Gastrocnemius medialis (tissue), 4 donors: ENCODE measurements at places on chromosomes 5 and 9. TPM values are rescaled to one million over a fixed set of nuclear protein-coding genes. Genes with fewer than 3 reads are reported as not detected.
A peak's percentile ranks its signal among the peaks of the same experiment; 100 is the strongest.

IFNB1 gene
- total RNA-seq: not detected

GRCh38 chr5:122880749-122881148 lies 35.3 kb downstream of the SNX24 start:
- H3K27ac ChIP-seq: no peak overlapping the region
- no peaks in the 10 kb centered on the region for H3K27me3 ChIP-seq
- H3K36me3 ChIP-seq: no peaks in the 10 kb centered on the region

- H3K27ac ChIP-seq: no peak overlapping the region
- H3K4me1 ChIP-seq: no peaks in the 10 kb centered on the region
- DNase-seq: no peak
- no peaks in the 10 kb centered on the region for H3K36me3 ChIP-seq
Measured at GRCh38 chr5:129804705-129805104, 56.8 kb downstream of the MINAR2 start.

DNA sequence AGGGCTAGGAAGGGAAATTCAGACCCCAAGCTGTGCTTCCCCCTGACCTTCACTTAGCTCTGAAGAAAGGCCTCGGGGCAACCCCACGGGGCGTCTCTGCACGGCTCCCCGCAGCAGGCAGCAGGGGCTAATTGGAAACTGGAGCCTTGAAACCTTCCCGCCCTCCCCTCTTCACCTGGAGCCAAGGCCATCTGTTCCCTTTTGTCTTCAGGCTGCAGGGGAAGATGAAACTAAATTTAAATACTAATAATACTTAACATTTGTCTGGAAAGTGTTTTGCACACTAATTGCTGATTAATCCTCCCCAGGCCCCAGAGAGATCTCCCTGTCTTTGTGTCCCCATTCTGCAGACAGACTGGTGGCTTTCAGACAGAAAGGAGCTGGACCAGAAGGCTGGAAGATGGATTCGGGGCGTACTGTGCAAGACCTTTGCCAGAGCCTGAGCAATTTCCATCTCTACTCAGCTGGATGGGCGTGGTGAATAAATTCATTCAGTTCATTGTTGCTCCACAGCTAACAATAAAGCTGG lies 34.1 kb upstream of the CPLX2 start:
- no peaks in the 10 kb centered on the region for H3K4me1 ChIP-seq
- no peak overlapping the region for H3K4me3 ChIP-seq

RGS7BP gene
- total RNA-seq: 0.78 TPM

- no peaks in the 10 kb centered on the region for H3K27me3 ChIP-seq
- DNase-seq: no peak
- H3K27ac ChIP-seq: no peak overlapping the region
- no peaks in the 10 kb centered on the region for H3K4me1 ChIP-seq
- H3K4me3 ChIP-seq: no peak overlapping the region
Measured at GRCh38 chr9:116209414-116210116, 56.0 kb downstream of the PAPPA start.

- H3K4me1 ChIP-seq: no peaks in the 10 kb centered on the region
- no peak overlapping the region for H3K27ac ChIP-seq
- H3K27me3 ChIP-seq: no peaks in the 10 kb centered on the region
- no peaks in the 10 kb centered on the region for H3K36me3 ChIP-seq
Measured at GRCh38 chr5:39547553-39548154, 122.9 kb upstream of the DAB2 start.

- no peak for DNase-seq
- H3K36me3 ChIP-seq: no peaks in the 10 kb centered on the region
- no peaks in the 10 kb centered on the region for H3K27me3 ChIP-seq
- no peak overlapping the region for H3K4me3 ChIP-seq
Measured at GRCh38 chr9:84862810-84863287, 193.3 kb downstream of the NTRK2 start.

SLC46A2 gene
- total RNA-seq: not detected

- H3K27ac ChIP-seq: no peak overlapping the region
- H3K27me3 ChIP-seq: no peaks in the 10 kb centered on the region
- no peaks in the 10 kb centered on the region for H3K4me1 ChIP-seq
- H3K4me3 ChIP-seq: no peak overlapping the region
Measured at GRCh38 chr5:135076801-135077200, 42.8 kb upstream of the PITX1 start.

- H3K4me3 ChIP-seq: no peak overlapping the region
- H3K27ac ChIP-seq: no peak overlapping the region
- H3K36me3 ChIP-seq: no peaks in the 10 kb centered on the region
- no peaks in the 10 kb centered on the region for H3K27me3 ChIP-seq
- DNase-seq: no peak
Measured at GRCh38 chr9:113989714-113990569, 88.2 kb downstream of the AMBP start.

DNA sequence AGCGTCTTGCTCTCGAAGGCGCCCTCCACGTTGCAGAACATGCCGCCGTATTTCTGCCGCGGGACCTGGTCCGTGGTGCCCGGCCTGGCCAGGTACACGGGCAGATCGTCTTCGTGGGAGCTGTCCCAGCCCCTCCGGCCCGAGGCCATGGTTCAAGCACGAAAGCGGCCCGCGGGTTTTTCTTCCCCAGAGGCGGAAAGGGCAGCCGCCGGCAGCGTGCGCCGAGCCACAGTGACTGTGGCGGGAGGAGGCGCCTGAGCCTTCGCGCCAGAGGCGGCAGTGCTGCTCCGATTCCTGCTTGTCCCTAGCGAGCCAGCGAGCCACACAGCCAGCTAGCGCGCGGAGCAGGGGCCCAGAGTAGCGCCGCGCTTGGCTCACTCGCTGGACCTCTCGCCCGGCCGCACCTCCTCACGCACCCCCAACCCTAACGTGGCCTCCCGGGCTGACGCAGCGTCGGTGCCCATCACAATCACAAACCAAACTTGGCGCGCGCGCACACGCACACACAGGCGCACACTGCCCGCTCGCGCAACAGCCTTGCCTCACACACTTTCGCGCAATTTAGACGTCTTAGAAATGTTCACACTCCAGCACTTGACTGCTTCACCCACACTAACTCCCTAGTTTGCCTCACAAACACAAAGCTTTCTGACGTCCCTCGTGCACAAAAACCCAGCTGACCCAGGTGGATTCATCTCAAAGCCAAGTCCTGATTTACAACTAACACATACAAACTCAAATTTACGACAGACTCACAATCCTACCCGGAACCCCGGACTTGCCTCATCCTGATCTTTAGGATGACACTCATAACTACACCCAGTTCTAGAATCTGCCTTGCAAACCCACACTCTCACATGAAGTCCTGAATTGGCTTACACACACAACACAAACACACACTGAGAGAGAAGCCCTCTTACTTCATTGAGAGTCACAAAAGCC lies at the start of gene DPYSL3:
Gene DPYSL3, minus strand, starts transcription at position 359 of the 942 bp plus-strand sequence. Its CDS starts 210 bp downstream, at position 149.
- peak within 1 kb of the TSS; percentile 79 for H3K4me3 ChIP-seq
- H3K27me3 ChIP-seq: no peaks in the 10 kb centered on the region
- H3K27ac ChIP-seq: peak within 1 kb of the TSS; percentile 57
- DNase-seq: peak; percentile 29
- no peaks in the 10 kb centered on the region for H3K4me1 ChIP-seq

MCTP1 gene
- 5.4 TPM for total RNA-seq

GRCh38 chr5:97554977-97555643 lies 372.1 kb upstream of the RIOK2 start:
- DNase-seq: no peak
- no peak overlapping the region for H3K27ac ChIP-seq
- no peaks in the 10 kb centered on the region for H3K36me3 ChIP-seq
- H3K4me3 ChIP-seq: no peak overlapping the region
- no peaks in the 10 kb centered on the region for H3K4me1 ChIP-seq
- H3K27me3 ChIP-seq: no peaks in the 10 kb centered on the region

DNA sequence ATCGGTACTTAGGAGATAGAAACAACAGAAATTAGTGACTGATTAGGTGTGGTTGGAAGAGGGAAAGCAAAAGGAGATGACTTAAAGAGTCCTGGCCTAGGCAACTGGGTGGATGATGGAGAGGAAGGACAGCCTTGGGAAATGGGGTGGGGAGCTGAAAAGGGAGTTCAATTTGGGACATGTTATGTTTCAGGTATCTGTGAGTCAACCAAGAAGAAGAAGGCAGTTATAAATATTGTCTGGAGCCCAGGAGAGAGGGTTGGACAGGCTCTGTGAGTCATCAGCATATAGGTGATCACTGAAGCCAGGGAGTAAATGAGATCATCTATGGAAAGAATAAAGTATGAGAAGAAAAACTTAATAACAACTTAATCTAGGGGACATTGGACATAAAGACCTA lies 357.7 kb downstream of the NPR3 start:
- H3K27ac ChIP-seq: no peak overlapping the region
- H3K4me1 ChIP-seq: no peaks in the 10 kb centered on the region
- H3K27me3 ChIP-seq: no peaks in the 10 kb centered on the region
- H3K4me3 ChIP-seq: no peak overlapping the region
- no peaks in the 10 kb centered on the region for H3K36me3 ChIP-seq
- no peak for DNase-seq

DNA sequence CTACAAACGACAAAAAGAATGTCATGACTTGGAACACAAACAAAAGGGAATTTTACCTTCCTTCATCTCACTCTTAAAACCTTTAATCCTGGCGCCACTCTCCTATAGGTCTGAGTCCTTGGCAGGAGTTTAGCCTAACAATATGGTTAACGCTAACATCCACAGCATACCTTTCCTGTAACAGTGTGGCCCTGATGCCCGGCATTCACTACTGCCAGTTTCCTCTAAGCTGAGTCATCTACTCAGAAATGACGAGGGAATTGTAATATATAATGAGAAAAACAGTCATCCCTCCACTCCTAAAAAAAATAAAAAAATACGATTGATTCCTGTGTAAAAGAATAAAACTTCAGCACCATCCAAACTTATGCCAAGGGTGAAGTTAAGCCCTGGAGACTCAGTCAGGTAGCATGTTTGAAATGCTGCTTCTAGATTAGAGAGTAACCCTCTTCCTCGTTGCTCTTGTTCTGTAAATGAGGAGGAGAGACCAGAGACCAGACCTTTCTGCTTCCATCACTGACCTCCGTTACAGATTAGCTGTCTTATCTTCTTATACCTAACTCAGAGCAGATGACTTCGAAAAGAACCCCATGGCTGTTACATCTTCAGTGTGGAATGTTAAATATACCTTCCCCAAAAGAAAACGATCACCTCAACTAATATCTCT lies 37.4 kb downstream of the CCDC125 start:
- no peak overlapping the region for H3K27ac ChIP-seq
- no peaks in the 10 kb centered on the region for H3K4me1 ChIP-seq
- H3K27me3 ChIP-seq: no peaks in the 10 kb centered on the region
- H3K36me3 ChIP-seq: no peaks in the 10 kb centered on the region

PRR7 gene
- 0.63 TPM for total RNA-seq

DNA sequence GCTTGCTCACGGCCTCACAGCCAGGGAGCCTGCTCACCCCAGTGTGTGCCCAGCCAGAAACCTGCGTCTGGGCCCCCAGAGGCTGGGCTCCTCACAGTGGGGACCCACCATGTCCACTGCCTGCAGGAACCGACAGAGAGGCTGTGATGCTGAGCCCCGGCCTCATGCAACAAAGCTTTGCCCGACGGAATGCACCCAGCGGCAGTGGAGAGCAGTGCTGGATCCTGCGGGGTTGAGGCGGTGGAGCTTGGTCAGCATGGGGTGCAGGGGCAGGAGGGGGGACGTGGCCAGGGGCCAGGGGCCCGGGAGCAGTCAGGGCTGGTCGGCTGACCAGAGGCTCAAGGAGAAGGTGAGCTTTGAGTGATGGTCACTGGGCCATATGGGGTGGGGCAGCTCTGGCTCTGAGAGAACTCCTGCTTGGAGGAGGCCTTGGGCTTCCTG lies 7.7 kb upstream of the CEP72 start:
- H3K4me1 ChIP-seq: no peaks in the 10 kb centered on the region
- no peak for DNase-seq
- no peaks in the 10 kb centered on the region for H3K36me3 ChIP-seq
- H3K4me3 ChIP-seq: no peak overlapping the region

GRCh38 chr5:38871790-38872551 lies 26.2 kb downstream of the OSMR start:
- H3K4me1 ChIP-seq: no peaks in the 10 kb centered on the region
- H3K36me3 ChIP-seq: no peaks in the 10 kb centered on the region
- H3K4me3 ChIP-seq: no peak overlapping the region

BRINP1 gene
- not detected for total RNA-seq

FAM153A gene
- total RNA-seq: 0.61 TPM

- no peak for DNase-seq
- peak overlapping the region; percentile 59 for H3K4me3 ChIP-seq
- H3K36me3 ChIP-seq: no peaks in the 10 kb centered on the region
- H3K27ac ChIP-seq: peak overlapping the region; percentile 66
- H3K27me3 ChIP-seq: peaks cover 17% of the 10 kb centered on the region
Measured at GRCh38 chr5:31855134-31856040, 216.5 kb downstream of the PDZD2 start.

DNA sequence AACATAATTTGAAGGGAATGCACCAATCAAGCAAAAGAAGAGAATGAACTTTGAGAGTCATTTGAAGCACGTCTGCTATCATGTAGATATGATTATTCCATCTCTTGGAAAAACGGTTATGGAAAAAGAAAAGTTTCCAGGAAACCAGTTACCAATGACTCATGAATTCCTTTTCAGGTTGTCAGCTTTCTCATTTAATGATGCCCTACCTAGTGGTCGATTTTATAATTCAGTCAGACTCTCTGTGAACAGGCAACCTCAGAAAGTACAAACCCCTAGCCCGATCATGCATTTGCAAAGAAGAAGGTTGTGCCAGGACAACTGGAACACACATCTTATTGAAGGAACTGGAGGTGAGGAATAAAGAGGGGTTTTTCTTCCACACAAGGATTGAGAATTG lies 355.1 kb upstream of the GRIA1 start:
- no peaks in the 10 kb centered on the region for H3K4me1 ChIP-seq
- no peaks in the 10 kb centered on the region for H3K27me3 ChIP-seq
- H3K4me3 ChIP-seq: no peak overlapping the region
- H3K36me3 ChIP-seq: no peaks in the 10 kb centered on the region
- H3K27ac ChIP-seq: no peak overlapping the region

PCDHGB6 gene
- total RNA-seq: 3.2 TPM

DNA sequence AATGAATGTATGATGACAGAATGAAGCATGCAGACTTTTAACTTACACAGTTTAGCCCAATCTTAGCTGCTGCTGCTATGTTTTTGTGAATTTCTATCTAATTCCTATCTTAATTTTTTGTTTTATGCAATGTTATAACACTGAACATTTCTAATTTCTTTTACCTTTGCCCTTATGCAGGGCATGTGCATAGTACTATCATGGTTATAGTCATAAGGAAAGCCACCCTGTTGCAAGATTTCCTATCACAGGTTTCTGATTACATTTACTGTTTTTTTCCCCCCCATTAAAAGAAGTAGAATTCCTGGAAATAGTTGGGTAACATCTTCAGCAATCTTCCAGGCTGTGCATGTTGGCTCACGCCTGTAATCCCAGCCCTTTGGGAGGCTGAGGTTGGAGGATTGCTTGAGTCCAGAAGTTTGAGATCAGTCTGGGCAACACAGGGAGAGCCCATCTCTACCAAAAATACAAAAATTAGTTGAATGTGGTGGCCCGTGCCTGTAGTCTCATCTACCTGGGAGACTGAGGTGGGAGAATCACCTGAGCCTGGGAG lies 164.4 kb downstream of the KDM4C start:
- no peaks in the 10 kb centered on the region for H3K27me3 ChIP-seq
- DNase-seq: no peak
- H3K27ac ChIP-seq: no peak overlapping the region
- no peaks in the 10 kb centered on the region for H3K36me3 ChIP-seq

- no peaks in the 10 kb centered on the region for H3K4me1 ChIP-seq
- H3K27ac ChIP-seq: no peak overlapping the region
- no peak overlapping the region for H3K4me3 ChIP-seq
- DNase-seq: no peak
- H3K27me3 ChIP-seq: no peaks in the 10 kb centered on the region
Measured at GRCh38 chr5:128673970-128674369, 135.9 kb upstream of the FBN2 start.
